ENCODE measurements at places on chromosomes 3 and 15.

DNA sequence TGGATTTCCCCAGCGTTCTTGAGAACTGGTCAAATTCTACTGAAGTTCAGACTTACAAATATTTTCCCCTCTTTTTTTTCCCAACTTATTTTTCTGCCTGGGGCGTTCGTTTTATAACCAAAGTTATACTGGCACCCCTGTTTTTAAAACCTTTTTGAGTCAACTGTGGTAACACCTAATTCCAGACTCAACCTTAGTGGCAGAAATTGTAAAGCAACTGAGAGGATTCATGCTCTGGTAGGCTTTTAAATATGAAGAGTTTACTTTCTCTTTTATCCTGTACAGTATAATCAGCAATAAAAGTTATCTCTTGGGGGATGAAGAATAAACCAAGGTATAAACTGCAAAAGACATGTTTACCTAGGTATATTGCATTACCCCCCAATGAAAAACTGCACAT is 2.3 kb downstream of the IL5RA start:
- no peak for DNase-seq

GRCh38 chr3:7306901-7307300 is 446.0 kb downstream of the GRM7 start:
- DNase-seq, result no peak

DNA sequence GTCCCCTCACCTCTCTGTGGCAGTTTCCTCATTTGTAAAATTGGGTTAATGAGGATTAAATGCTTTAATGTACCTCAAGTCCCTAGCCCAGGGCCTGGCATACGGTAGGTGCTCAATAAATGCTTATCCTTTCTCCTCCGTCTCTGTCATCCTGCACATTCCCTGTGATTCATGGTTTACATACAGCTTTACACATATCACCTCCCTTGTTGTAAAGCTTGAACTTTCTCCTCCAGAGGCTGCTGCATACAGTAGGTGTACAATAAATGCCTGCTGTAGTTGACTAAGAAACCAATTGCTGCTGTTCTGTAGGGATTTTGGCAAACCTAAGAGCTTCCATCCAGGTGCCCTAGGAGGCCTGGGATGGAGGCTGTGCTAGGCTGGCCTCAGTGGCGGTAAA is 1.5 kb upstream of the CSPG4 start:
- DNase-seq, result no peak

GRCh38 chr3:123498761-123499160 is 49.9 kb upstream of the ADCY5 start:
- DNase-seq, result no peak

DNA sequence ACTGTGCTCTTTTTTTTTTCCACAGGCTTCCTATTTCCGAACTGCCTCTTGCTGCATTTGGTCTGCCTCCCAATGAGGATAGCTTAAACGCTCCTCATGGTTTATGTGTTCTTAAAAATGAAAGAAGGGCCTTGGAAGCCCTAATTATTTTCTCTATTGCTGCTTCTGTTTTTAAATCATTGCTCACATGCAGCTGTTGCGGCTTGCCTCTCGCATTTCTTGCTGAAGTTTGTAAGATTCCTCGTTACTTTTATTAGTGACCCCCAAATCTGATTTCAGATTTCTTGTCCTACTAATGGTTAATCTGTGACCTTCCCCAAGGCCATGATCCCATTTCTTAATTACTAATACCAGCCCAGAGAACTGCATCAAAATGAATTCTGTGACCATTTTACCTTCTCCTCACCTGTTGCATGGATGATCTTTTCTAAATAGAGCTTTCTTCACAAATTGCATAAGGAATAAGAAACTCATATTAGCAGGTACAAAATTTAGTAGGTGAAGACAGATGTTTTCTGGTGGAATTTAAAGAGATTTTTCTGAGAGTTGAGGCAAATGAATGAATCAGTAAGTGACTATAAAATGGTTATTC is 1.8 kb downstream of the UBE2E1 start:
- DNase-seq, result no peak

- no peak for DNase-seq
These were observed 20.6 kb downstream of the MEIS2 start for GRCh38 chr15:37079726-37080125.

GRCh38 chr3:112649478-112649735 is 8.5 kb upstream of the CCDC80 start:
- no peak for DNase-seq

- no peak for DNase-seq
These were observed 29.1 kb downstream of the GPR15 start for GRCh38 chr3:98560911-98561310.

DNA sequence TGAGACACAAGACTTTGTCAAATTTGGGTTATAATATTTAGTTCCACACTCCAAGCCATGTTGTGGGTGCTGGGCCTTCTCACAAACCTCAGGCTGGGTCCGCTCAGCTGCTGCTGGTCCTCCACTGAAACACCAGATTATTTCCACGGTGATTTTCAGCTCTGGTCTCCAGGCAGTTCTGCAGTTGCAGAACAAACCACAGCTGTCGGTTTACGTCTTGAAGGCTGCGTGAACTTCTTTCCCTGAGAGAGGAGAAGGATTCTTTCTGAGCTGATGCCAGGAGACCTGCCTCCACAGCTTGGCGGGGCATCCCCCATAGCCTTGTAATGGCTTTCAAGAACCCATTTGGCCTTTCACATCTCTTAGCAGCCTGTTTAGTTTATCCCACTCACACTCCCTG is 16.2 kb downstream of the GALNT15 start:
- no peak for DNase-seq

DNA sequence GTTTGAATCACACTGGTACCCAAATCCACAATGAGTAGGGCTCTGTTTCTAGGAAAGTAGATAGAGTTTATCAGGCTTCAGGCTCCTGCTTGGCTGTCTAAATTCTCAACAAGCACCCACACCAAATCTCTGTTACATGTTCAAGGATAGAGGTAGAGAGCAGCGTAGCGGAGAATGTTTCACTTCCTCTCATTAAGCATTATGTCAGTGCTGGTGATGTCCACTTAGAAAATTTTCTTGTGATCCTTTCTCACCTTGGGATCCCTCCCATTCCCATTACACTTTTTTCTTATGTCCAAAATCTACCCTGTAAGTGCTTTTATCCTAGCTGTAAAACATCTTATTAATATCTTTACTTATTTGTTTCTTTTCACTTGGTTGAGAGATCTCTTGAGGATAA is 34.7 kb upstream of the GCSAM start:
- no peak for DNase-seq

- DNase-seq, result no peak
These were observed 10.3 kb downstream of the ATP11B start for GRCh38 chr3:182803596-182803995.

GRCh38 chr3:4063916-4064574 is 239.1 kb upstream of the SETMAR start:
- no peak for DNase-seq

- no peak for DNase-seq
These were observed 1.1 kb upstream of the PARP15 start for GRCh38 chr3:122576174-122576940.

- DNase-seq, result no peak
These were observed 46.1 kb downstream of the RFTN1 start for GRCh38 chr3:16467393-16467792.

DNA sequence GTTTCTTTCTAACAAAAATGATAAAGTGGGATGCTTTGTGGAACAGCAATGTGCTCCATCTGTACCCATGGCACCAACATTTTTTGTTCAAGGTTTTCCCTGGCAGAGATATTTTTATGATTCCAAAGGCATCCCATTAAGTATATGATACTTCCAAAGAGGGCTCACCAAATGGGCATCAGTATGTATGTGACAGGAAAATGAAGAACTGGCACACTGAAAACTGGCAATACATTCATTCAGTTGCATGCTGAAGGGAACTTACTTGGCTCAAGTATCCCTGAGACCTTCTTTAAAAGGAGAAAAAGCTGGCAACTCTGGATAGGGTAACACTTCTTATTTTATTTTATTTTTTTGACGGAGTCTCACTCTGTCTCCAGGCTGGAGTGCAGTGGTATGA is 249.8 kb downstream of the IL20RB start:
- no peak for DNase-seq

- DNase-seq, result no peak
These were observed 117.5 kb downstream of the PGPEP1L start for GRCh38 chr15:98889930-98890695.

DNA sequence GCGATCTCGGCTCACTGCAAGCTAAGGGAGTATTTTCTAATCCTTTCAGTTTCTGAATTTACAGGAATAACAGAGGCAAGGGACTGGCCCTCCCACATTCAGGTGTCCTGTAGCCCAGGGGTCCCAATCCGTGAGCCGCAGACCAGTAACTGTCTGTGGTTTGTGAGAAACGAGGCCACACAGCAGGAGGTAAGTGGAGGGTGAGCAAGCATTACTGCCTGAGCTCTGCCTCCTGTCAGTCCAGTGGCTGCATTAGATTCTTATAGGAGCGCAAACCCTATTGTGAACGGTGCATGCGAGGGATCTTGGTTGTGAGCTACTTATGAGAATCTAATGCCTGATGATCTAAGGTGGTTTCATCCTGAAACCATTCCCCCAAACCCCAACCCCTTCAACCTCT is 5.0 kb upstream of the IL17RC start:
- no peak for DNase-seq

DNA sequence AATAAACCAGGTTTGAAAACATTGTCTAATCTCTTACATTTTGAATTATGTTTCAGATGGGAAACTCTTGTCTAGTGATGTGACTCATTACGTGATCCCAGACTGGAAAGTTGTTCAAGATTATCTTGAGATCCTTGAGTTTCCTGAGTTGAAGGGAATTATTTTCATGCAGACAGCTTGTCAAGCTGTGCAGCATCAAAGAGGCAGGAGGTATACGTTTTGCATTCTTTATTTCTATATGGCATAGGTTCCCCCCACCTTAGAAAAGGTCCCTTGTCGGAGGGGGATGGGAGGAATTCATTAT is 1.5 kb downstream of the DIS3L start:
- DNase-seq, result no peak

DNA sequence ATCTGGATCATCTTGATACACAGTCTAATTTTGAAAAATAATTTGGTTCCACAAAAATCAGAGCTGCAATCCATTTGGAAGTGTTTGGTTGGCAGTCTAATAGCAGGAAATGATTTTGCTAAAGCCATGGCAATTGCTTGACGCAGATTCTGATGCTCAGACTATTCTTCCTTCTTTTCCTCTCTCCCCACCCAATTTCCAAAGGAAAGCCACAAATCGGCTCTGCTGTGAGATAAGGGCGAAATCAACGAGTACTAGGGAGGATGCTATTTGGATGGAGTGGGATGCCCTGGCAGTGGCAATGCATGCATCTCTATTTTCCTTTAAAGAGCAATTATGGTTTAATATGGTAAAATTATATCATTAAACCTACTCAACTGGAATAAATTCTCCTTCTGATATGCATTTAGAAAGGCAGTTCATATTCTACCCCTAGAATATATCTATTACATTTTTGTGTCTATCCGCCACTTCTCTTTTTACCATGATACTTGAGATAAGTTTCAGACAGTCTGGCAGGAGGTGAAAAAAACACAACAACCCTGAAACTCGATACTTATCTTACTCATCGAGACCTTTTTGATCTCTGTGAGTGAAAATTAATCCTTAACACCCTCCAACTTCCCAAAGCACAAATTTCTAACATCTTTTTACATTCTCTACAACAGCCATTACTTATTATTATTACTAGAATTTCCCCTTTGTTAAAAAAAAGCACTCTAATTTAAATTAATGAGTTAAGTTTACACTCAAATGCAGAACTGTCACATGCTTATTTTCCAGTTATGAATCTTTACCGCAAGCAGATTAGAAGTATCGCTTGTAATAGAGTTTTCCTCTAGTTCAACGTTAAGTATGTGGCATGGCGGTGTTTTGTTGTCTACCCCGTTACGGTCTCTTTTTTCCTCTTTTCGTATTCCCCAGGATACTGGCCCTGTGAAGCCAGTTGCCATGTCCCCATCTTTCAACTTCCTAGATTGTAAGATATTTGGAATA is 433.3 kb downstream of the FOXP1 start:
- DNase-seq, result no peak

GRCh38 chr3:188720215-188720614 is 451.6 kb upstream of the TPRG1 start:
- DNase-seq, result no peak
